ENCODE measurements at places on chromosomes 6 and 20. TPM values are rescaled to one million over a fixed set of nuclear protein-coding genes. Genes with fewer than 3 reads are reported as not detected.

The SYCP2 gene
- total RNA-seq, result 1.8 TPM

The MAFB gene
- 0.04 TPM for total RNA-seq

The LY6G6F gene
- total RNA-seq, result not detected

The TREM2 gene
- not detected for total RNA-seq

The CABLES2 gene
- total RNA-seq, result 13.5 TPM

The ENTPD6 gene
- total RNA-seq, result 150 TPM

The LCA5 gene
- 0.73 TPM for total RNA-seq

The GRM1 gene
- total RNA-seq, result not detected

The VPS52 gene
- total RNA-seq, result 39.9 TPM

The PAX1 gene
- total RNA-seq, result not detected

The TCP11 gene
- total RNA-seq, result 1.7 TPM

The RSPH4A gene
- not detected for total RNA-seq

The RNASET2 gene
- 77.4 TPM for total RNA-seq

The HSD17B8 gene
- 4.2 TPM for total RNA-seq

The PERP gene
- total RNA-seq, result 42.5 TPM

The MUC21 gene
- not detected for total RNA-seq

The BACH2 gene
- 7.0 TPM for total RNA-seq

The NKAIN4 gene
- total RNA-seq, result not detected

The TNNC2 gene
- not detected for total RNA-seq

The CCN2 gene
- total RNA-seq, result 33.2 TPM

The EYA2 gene
- 0.29 TPM for total RNA-seq

The TOP1 gene
- total RNA-seq, result 56.8 TPM
